Activated CD8-positive, alpha-beta memory T cell treated with anti-CD3 and anti-CD28 coated beads, Interleukin-2, amount 10 ng/mL, durations not matched to agents 7 days and 5 days (primary cell): ENCODE measurements at places on chromosomes 7 and 10. TPM values are rescaled to one million over a fixed set of nuclear protein-coding genes. Genes with fewer than 3 reads are reported as not detected.

GRCh38 chr7:27901028-27901760 is 161.2 kb downstream of the TAX1BP1 start:
- DNase-seq: peak; percentile 71

DNA sequence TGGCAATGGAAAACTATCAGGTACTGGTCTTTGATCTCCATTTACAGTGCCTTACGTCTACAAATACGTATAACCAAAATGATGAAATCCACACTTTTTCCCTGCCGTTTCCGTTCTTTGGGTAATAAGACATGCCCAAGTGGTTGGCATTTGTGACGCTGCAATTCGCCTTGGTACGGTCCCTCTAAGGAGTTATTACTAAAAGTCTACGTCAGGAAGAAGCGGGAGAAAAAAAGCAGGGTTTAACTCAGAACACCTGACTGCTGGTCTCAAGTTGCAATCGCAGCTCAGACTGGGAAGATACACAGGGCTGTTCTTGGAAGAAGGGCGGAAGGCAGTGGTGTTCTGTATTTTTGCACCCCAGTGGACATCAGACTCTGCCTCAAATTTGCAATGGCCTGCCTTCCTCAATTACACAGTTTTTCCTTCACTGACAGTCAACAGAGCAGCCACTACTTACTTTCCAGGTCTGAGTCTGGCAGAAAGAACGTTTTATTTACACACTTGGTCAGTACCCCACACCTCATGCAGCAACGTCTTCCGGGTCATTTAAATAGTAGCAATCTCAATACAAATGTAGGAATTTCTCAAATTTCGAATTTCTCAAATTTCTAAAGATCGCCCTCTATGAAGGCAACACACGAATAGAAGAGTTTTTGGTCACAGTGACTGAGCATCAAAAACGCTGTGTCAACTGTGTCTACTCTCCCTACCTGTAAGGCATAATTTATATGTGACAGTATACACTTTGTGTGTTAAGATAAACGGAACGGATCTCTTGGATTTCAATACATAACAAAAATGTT is 2.1 kb downstream of the BAIAP2L1 start:
- DNase-seq: no peak

Gene OR2A25
- total RNA-seq: not detected

GRCh38 chr7:124152859-124153692 is 120.2 kb upstream of the TMEM229A start:
- DNase-seq: no peak

Gene SPDYE16
- total RNA-seq: 0.52 TPM

DNA sequence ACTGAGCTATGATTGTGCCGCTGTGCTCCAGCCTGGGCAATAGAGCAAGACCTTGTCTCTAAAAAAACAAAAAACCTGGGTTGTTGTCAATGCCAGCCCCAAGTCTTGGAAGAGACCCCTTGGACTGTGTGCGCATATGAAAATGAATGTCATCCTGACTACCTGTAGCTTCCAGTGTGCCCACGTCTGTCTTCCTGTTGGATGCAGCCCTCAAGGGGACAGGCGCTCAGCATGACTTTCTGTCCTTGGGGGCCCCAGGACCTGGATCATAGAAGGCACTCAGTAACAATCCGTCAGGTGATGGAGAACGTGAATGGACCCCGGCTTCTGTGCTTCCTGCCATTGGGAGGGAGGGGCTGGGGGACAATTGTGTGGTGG is 9.0 kb downstream of the PRF1 start:
- peak; percentile 36 for DNase-seq

Gene EPO
- total RNA-seq: not detected

- no peak for DNase-seq
Observed at GRCh38 chr10:94172332-94172731, 178.6 kb downstream of the PLCE1 start.

Gene OPALIN
- not detected for total RNA-seq

Gene GPC2
- 6.2 TPM for total RNA-seq

DNA sequence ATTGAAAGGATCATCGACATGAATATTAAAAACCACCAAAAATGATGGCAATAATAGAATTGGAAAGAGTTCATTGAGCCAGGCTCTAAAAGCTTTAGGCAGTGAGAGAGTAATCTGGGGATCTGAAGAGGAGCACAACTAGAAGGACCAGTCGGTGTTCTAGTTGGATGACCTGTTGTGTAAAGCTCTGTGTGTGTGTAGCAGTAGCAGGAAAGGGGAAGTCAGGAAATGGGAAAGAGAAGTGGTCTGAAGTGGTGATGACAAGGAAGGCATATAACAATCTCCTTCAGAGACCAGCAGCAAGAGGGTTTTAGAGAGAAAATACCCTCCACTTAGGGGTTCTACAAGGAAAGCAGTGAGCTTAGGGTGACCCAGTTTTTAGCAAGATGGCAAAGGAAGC is 539.2 kb downstream of the HTR7 start:
- DNase-seq: no peak

Gene MYL7
- not detected for total RNA-seq

GRCh38 chr7:92282930-92283329 is 37.2 kb downstream of the ANKIB1 start:
- DNase-seq: no peak

DNA sequence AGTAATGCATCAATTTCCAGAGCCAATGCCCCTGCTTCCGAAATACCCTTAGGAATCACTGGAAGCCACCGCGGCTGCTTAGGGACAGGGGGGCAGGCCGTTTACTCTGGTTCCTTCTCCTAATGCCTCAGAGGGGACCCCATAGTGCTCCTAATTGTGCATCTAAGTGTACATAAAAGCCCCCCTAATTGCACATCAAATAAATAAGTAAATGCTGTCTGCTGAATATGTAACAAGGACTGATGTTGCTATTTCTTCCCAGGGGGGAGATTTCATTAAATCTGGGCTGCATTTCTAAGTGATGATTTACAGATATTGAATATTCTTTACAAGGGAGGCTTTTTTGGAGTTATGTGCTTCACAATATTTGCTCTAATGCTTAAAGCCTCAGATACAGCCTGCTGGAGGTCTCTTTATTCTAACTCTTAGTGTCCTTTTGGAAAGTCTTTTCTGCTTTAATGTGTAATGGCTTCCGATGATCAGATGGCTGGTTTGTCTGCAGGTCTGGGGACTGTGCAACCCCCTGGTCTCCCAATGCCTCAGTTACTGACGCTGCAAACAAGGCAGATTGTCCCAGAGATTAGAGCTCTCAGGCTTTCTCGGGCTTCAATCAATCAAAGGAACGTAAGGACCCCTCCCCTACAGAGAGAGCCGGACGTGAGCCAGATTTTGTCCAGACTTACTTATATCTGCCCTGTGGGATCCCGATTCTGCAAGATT is 143.0 kb downstream of the PRPF18 start:
- DNase-seq: no peak

- DNase-seq: no peak
Observed at GRCh38 chr10:119407254-119407777, 135.2 kb downstream of the RGS10 start.

DNA sequence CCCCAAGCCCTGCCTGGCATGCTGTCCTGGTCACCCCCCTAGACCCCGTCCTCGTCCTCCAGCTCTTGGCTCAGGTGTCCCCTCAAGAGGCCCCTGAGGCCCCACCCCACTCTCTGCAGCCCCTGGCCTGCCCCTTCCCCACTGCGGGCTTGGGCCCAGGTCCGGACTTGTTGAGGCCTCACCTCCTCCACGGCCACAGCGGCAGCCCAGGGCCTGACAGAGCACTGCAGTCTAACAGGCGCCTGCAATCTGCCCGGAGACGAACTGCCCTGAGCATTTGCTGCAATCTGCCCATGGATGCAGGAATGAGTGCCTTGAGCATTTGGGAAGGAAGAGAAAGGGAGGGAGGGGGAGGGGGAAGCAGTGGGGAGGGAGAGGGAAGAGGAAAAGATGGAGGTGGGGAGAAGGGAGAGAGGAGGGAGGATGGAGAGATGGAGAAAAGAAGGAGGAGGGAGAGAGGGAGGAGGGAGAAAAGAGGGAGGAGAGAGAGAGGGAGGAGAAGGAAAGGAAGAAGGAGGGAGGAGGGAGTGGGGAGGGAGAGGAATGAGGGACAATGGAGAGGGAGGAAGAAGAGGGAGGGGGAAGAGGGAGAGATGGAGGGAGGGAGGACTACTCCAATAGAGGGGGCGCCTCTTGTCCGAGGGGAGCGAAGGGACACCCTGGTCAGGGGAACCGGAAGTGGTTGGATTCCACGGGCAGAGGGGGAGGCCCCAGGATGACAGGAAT is 73.9 kb downstream of the PDGFA start:
- DNase-seq: no peak

Gene ACTL6B
- not detected for total RNA-seq

Gene MYH16
- total RNA-seq: not detected

DNA sequence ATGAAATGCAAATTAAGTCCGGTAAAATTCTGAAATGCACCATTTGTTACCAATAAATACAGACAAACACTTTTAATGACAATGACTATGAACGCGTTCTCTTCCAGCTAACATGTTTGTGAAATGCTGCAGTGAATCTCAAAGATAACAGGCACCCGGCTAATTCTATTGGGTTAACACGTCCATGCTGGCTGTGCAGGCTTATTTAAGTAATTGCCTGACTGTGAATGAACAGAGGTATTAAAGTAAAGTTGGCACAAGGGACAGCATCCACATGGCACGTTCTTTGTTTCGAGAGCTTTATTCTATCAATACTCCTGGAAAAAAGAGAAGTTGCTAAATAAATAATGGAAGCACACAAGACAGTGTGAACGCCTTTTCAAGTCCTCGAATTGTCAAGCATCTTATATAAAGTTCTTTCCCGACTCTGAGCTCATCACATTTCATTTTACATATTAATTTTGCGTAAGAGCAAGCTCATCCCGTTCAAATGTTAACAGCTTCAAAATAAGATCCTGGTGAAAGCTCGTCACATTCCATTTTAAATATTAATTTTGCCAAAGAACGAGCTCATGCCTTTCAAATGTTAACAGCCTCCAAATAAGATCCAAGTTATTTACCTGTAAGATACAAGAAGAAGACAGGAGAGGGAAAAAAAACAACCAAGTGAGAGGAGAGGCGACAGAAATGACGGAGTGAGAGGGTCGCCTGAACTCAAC is 111.3 kb upstream of the RHEB start:
- no peak for DNase-seq

Gene CREB5
- total RNA-seq: not detected

DNA sequence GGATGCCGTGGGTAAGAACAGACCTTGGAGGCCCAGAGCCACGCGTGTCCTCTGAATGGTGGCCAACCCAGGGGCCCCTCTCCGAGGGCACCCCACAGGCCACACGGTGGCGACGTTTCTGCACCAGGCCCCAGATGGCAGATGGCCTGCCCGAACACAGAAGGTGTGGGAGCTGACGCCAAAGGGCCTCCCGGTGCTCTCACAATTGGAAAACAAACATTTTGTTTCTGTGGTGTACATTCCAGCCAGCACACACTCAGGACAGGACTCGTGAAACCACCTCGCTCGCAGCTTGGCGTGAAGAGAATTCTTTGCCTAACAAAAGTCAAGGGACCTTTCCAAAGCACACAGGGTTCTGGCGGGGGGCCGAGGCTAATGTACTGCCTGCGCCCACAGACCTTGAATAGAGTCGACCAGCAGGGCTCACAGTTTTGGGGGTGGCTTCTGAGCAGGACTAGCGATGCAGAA is 112.1 kb downstream of the FAM53B start:
- DNase-seq: peak; percentile 53

- DNase-seq: no peak
Observed at GRCh38 chr10:16795410-16796073, 21.7 kb downstream of the RSU1 start.

GRCh38 chr7:24411226-24411625 is 127.2 kb downstream of the NPY start:
- no peak for DNase-seq

Gene TWNK
- total RNA-seq: 18.7 TPM

GRCh38 chr10:59148701-59149100 is 27.7 kb upstream of the PHYHIPL start:
- no peak for DNase-seq

DNA sequence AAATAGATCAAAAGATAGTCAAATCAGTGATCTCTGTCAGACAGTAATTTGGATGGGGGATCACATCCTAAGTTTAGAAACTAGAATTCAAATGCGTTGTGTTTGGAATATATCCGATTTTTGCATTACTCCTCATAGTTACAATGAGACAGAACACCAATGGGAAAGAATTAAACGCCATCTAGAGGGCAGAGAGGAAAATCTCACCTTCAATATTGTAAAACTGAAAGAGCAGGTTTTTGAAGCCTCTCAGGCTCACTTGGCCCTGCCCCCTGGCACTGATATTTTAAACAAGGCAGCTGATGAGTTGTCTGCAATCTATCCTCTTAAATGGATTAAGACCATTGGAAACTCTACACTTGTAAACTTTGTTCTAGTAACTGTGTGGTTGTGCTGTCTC is 17.7 kb downstream of the FRG2B start:
- DNase-seq: no peak

- DNase-seq: no peak
Observed at GRCh38 chr10:123926401-123927264, 35.0 kb upstream of the CPXM2 start.

- DNase-seq: no peak
Observed at GRCh38 chr10:90193240-90193985, 492.0 kb downstream of the KIF20B start.

GRCh38 chr7:128672927-128673517 is 930 bp downstream of the GARIN1A start:
- peak; percentile 46 for DNase-seq

- no peak for DNase-seq
Observed at GRCh38 chr10:91103384-91104192, 116.9 kb upstream of the PCGF5 start.

Gene CNPY1
- not detected for total RNA-seq

- no peak for DNase-seq
Observed at GRCh38 chr7:146791344-146792285, 675.0 kb downstream of the CNTNAP2 start.
